ENCODE measurements at places on chromosomes 2 and 18.

- DNase-seq: no peak
Observed at GRCh38 chr2:192146069-192147015, 48.4 kb downstream of the TMEFF2 start.

- no peak for DNase-seq
Observed at GRCh38 chr2:157413326-157414035, 30.4 kb downstream of the CYTIP start.

DNA sequence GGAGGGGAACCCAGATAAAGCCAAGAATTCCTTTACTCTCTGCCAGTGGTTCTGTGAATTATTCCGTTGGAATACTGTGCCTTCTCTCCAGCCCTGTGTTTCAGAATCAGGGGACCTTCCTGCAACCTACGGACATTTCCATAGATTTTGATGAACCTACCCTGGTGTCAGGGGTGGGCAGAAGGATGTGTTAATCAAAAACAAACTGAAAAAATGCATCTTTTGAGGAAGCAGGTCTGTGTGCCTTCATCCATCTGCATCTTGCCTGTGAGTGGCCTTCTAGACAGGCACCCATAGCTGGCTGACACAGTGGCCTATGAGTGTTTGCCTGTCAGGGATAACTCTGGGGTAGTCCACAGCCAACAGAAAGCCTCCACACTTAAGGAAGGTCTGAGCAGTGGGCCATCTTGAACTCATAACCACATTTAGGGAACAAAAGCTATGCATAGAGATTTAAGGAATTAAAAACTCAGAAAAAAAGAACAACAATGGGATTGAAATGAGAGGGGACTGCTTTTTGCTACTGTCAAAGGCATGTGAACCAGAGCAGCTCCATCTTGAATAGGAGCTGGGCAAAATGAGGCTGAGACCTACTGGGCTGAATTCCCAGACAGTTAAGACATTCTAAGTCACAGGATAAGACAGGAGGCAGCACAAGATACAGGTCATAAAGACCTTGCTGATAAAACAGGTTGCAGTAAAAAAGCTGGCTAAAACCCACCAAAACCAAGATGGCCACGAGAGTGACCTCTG, 45.9 kb upstream of the ITGA6 start:
- no peak for DNase-seq

DNA sequence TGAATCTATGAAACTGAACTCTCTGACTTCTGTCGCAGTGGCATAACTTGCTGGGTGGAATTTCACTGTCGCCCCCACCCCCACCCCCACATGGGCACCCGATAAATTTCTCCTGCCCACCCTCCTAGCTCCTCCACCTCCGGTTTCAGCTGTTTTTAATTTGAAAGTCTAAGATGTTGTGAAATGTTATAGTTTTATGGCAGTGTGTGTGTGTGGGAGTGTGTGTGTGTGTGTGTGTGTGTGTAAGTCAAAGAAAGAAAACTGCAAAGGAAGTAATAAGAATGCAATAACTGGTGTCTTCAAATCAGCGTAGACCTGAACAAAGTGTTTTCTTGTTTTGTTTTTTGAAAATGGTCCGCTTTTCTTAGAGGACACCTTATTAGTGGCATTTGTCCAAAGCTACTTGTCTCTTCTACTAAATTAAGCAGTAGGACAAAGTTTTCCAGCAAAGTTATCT, 388 bp downstream of the DTNA start:
- DNase-seq: no peak

DNA sequence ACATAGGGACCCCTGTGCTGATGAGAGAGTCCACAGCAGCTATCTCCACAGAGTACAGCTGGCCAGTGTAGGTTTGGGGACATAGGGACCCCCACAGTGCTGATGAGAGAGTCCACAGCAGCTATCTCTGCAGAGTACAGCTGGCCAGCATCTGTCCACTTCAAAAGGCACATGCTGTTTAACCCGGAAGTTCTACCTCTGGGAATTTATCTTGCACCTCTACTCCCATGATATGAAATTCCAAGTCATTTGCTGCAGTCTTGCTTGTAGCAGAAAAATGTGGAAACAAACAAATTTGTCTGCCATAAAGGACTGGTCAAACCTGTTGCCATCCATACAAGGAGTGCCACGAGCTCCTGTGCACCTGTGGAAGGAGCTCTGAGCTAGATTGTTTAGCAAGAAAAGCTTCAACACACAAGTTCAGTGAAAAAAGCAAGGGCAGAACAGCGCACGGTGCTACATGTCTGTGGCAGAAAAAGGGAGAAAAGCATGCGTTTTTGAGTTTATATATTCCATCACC, 33.1 kb downstream of the LRRFIP1 start:
- no peak for DNase-seq

DNA sequence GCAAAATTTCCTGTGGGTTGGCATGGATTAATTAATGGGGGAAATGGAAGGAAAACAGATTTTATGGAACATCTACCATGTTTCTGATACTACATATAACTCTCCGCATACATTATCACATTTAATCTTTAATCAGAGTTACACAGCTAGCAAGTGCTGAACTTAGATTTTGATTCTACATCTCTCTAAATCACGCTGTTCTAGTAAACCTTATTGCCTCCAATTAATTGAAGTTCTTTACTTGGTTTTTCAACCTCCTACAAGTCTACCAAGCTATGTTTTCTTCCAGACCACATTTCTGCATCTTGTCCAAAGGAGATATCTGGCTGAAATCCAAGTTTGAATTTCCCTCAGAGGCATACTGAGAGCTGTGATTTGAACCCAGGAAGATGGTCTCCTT, 125.8 kb upstream of the GAREM1 start:
- no peak for DNase-seq

GRCh38 chr2:216205486-216205885, 96.3 kb downstream of the XRCC5 start:
- DNase-seq: no peak

DNA sequence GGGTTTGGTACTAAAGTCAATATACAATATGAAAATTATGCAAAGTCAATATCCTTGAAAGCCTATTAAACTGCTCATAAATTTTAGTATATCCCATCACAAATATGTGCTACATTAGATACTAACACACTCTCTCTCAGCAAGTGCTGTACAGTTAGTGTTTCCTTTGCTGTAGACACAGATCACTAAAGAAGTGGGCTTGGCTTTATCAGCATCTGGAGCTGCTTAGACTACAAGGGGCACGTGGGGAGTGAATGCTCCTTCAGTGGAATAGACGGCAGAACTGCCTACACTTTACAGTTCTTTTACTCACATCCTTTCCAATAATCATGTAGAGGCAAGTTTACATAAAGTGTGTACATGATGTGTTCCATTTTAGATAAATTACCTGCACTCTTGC, 26.0 kb upstream of the EFEMP1 start:
- DNase-seq: no peak

- DNase-seq: no peak
Observed at GRCh38 chr18:9825571-9826073, 60.2 kb upstream of the TXNDC2 start.

- no peak for DNase-seq
Observed at GRCh38 chr2:174729797-174730697, 34.2 kb downstream of the CHRNA1 start.

- no peak for DNase-seq
Observed at GRCh38 chr2:146867477-146867986, 977.3 kb upstream of the ACVR2A start.

GRCh38 chr18:46333431-46334135, 229.4 kb downstream of the HAUS1 start:
- peak; percentile 19 for DNase-seq

- DNase-seq: no peak
Observed at GRCh38 chr2:95350774-95351597, 51.5 kb upstream of the FAHD2A start.

DNA sequence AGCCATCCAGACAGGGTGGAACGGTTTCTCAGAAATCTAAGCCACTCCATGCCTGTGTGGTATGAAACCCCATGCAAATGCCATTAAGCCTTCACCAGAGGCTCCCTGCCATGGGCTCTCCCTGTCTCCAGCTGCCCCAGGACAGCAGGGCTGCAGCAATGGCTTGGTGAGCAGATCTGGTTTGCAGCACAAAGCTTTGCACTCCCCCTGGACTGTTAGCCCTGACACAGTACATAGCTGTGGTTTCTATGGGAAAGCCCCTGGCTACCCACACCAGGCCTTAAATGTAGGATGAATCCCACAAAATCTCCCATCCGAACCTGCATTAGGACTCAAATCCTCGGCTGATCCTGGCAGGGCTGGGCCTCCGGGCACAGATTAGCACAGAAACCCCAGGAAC, 291.6 kb downstream of the TNS1 start:
- no peak for DNase-seq

Data from substantia nigra (tissue), 51 donors.